ENCODE measurements at places on chromosomes 13 and 19.

- DNase-seq: no peak
Measured at GRCh38 chr13:50990065-50990817, 80.7 kb downstream of the RNASEH2B start.

- no peak for DNase-seq
Measured at GRCh38 chr13:67554746-67555452, 324.8 kb upstream of the PCDH9 start.

DNA sequence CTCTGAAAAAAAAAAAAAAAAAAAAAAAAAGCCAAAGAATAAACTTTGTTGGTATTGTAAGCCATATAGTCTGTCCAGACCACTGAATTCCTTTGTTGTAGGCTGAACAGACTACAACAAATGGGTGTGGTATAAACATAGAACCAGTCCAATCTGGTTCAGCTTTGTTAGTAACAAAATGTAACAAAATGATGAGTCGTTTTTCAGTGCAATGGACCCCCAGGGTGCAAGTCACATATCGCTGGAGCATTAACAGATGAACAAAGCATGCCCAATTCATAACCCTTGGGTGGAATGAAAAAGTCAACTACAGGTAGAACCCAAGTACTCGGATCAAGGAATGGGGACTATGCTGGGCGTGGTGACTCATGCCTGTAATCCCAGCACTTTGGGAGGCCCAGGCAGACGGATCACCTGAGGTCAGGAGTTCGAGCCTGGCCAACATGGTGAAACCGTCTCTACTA is 13.6 kb upstream of the FCHO1 start:
- no peak for DNase-seq

DNA sequence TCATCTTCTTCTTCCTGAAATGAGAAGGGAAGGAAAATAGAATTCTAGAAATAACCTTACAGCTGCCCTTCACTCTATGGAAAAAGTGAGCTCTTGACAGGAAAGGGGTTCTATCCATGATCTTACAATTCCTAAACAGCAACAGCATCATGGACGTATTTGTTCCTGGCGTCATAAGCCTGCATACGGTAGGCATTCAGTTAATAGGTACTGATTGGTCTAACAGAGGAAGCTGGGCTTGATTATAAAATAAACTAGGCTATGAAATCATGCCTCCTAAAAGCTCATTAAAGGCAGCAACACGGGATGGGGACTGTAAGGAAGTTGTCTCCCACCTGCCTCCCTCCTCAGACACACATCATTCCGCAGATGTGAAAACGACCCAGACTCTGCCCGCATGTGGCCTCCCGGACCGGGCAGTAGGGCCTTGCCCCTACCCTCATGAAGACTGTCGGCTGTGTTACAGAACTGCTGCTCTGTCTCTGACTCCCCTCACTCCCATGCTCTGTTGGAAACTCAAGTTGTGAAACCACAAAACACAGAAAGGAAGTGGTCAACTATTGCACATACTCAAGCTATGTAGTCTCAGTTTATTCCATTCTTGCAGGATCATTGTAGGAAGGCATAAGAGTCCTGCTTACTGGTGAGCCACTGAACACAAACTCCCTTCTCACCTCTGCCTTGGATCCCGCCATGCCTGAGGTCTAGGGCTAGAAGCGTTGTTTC is 129.8 kb downstream of the DLEU7 start:
- no peak for DNase-seq

DNA sequence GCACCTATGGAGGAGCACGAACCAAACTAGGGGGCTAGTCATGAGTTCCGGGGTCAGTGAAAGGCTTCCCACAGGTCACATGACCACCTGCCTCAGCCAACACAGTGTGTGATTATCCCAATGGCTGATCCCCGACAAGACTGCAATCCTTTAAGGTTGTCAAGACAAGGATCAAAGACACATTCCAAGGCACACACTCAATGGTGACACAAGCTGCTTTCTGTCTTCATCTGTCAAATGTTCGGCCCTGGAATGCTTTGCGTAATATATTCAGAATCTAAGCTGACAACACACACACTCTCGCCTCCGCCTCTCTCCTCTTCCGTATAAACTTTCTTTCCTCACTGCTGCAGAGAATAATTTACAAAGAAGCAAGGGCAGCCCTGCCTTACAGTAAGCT is 11.7 kb downstream of the RANBP3 start:
- DNase-seq: no peak

- no peak for DNase-seq
Measured at GRCh38 chr13:113650275-113650674, 7.7 kb downstream of the ATP4B start.

DNA sequence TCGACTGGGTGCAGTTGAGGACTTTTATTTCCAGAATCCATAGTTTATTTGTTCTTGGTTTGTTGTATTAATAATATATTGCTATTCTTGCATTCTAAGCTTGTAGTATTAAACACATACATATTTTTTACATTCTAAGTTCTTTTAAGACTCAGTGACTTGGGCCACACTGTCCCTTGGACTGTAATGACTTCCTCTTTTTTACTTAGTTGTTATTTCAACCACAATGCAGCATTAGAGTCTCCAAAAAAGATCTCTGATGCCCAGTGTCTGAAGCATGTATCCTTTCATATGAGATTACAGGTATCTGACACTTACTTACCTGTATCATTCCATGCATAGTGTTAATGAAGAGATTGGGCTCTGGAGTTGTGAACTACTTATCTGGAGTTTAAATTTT is 864.9 kb upstream of the PCDH20 start:
- DNase-seq: no peak
